ENCODE measurements at places on chromosomes 16 and 17.

DNA sequence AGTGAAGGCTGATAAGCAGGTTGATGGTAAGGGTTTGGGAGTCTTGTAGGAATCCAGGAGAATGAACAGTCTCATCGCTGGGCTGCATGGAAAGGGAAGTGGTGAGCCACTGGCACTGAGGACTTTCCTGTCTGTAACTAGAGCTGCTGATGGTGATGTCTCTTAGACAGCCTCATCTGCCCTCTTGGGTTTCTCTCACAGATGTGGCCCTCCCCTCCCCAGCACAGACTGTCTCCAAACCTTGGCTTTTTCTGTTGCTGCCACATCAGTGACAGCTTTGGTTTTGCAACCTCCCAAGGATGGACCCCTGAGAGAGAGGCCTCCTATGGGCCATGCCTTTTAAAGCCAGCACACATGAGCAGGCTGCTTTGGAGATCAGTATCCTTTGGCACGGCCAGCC, 16.9 kb downstream of the PLCG2 start:
- no peak for DNase-seq

- no peak for DNase-seq
Observed at GRCh38 chr16:21150375-21151001, at the start of gene DNAH3. TSS of gene DNAH3 (minus strand) at chr16:21150846. CDS start at chr16:21150319, 527 bp downstream.

GRCh38 chr16:66366433-66367299, at the start of gene CDH5:
TSS of gene CDH5 (plus strand) at chr16:66366691. CDS start at chr16:66379338, 12,647 bp downstream.
- DNase-seq, result no peak

- no peak for DNase-seq
Observed at GRCh38 chr16:77967054-77967904, 55.1 kb upstream of the CLEC3A start.

DNA sequence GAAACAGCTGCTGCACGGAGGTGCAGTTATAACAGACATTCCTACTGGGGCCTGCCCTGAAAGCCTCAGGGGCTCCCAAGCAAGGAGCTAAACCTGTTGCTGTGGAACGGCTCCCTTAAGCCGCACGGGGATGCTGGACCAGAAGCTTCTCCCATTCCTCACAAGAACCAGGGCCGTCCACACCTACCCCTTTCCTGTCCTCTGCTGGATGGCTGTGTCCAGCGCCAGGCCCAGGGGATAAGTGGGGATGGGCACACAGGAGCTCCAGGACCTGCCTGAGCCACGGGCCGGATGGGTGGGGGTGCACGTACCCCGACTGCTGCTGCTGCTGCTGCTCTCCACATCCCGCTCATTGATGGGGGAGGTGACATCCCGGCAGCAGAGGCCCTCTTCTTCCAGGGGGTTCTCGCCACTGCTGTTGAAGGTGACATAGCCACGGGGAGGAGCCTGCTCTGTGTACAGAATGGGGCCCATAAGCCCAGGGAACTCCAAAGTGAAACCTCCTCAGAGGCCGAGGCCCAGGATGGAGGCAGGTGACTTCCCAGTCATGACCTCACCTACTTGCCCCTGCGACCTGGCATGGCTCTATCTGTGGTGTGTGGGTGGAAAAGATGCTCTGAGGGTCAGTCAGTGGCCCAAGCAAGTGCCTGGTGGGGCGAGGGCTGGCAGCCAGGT, 8.6 kb downstream of the NUDT16L1 start:
- no peak for DNase-seq
